ENCODE measurements at places on chromosomes 16 and 17. TPM values are rescaled to one million over a fixed set of nuclear protein-coding genes. Genes with fewer than 3 reads are reported as not detected.

DNA sequence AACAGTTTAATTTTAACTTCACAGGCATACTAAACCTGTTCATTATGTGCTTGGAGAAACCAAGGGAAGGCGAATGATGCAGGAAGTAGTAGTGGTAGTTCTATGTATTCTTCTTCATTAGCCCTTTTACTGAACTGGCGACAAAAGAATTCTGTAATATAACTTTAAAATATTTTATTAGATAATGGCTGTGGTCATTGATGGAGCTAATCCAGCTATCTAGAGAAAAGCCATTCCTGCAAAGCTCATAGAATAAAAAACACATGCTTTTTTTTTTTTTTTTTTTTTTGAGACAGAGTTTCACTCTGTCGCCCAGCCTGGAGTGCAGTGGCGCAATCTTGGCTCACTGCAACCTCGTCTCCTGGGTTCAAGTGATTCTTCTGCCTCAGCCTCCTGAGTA, 23.5 kb downstream of the TANC2 start:
- no peaks in the 10 kb centered on the region for H3K27me3 ChIP-seq
- no peak overlapping the region for H3K4me3 ChIP-seq

DNA sequence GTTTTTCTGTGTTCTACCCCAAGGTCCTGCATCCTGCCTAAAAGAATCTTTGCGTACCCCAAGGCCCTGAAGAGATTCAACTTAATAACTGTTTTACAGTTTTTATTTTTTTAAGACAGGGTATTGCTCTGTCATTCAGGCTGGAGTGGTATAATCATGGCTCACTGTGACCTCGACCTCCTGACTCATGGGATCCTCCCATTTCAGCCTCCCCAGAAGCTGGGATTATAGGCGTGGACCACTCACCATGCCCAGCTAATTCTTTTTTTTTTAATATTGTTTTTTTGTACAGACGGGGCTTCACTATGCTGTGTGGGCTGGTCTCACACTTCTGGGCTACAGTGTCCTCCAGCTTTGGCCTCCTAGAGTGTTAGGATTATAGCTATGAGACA, 9.3 kb upstream of the FAAP100 start:
- H3K36me3 ChIP-seq: peaks cover 3% of the 10 kb centered on the region
- DNase-seq: no peak
- no peak overlapping the region for H3K4me3 ChIP-seq
- H3K27me3 ChIP-seq: no peaks in the 10 kb centered on the region
- no peak overlapping the region for H3K27ac ChIP-seq

- peak overlapping the region; percentile 82 for H3K4me3 ChIP-seq
- peaks cover 9% of the 10 kb centered on the region for H3K36me3 ChIP-seq
- H3K4me1 ChIP-seq: peaks cover 25% of the 10 kb centered on the region
- DNase-seq: no peak
- peak overlapping the region; percentile 100 for H3K27ac ChIP-seq
- no peaks in the 10 kb centered on the region for H3K27me3 ChIP-seq
These were observed 660 bp downstream of the RBBP6 start for GRCh38 chr16:24539850-24540601.

GRCh38 chr16:50273382-50273690, 7.0 kb downstream of the ADCY7 start:
- peak overlapping the region; percentile 88 for H3K27ac ChIP-seq
- H3K4me3 ChIP-seq: peak overlapping the region; percentile 67
- H3K4me1 ChIP-seq: peaks cover 92% of the 10 kb centered on the region
- H3K27me3 ChIP-seq: no peaks in the 10 kb centered on the region
- no peak for DNase-seq
- no peaks in the 10 kb centered on the region for H3K36me3 ChIP-seq

GRCh38 chr16:80046848-80047247, 446.3 kb upstream of the MAF start:
- no peaks in the 10 kb centered on the region for H3K4me1 ChIP-seq
- H3K36me3 ChIP-seq: no peaks in the 10 kb centered on the region
- H3K4me3 ChIP-seq: no peak overlapping the region
- H3K27me3 ChIP-seq: no peaks in the 10 kb centered on the region

DNA sequence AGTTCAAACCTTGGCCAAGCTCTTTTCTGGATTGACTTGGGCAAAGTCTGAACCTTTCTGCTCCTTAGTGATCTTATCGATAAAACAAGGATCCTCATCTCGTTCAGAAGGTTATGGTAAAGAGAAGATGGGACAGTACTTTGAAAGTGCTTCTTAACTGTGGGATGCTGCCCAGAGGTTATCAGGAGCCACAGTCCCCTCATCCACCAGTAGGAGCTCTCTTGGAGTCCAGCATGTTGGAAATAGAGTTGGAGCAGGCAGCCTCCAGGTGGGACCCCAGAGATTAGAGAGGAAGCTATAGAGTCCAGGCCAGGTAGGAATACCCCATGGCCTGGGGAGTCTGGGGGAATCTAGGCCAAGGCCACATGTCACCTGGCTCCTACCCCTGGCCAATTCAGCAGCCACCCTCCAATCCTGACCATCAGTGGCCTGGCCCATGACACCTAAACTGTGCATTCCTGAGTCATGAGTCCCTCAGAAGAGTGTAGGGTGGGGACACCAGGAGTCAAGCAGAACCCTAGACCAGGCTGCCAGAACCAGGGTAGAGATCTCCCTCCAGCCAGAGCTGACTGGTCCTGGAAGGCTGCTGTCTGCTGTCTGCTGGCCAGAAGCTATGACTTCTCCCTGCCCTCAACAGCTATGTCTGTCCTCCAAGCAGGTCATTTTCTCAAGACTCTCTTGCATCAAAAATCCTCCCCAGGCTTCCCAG, 144.3 kb downstream of the AIPL1 start:
- no peaks in the 10 kb centered on the region for H3K36me3 ChIP-seq
- H3K27ac ChIP-seq: no peak overlapping the region
- no peaks in the 10 kb centered on the region for H3K27me3 ChIP-seq
- H3K4me1 ChIP-seq: no peaks in the 10 kb centered on the region

GRCh38 chr17:45950888-45951287, 48.2 kb upstream of the STH start:
- no peak for DNase-seq
- no peak overlapping the region for H3K4me3 ChIP-seq
- H3K27ac ChIP-seq: no peak overlapping the region
- H3K36me3 ChIP-seq: no peaks in the 10 kb centered on the region

DNA sequence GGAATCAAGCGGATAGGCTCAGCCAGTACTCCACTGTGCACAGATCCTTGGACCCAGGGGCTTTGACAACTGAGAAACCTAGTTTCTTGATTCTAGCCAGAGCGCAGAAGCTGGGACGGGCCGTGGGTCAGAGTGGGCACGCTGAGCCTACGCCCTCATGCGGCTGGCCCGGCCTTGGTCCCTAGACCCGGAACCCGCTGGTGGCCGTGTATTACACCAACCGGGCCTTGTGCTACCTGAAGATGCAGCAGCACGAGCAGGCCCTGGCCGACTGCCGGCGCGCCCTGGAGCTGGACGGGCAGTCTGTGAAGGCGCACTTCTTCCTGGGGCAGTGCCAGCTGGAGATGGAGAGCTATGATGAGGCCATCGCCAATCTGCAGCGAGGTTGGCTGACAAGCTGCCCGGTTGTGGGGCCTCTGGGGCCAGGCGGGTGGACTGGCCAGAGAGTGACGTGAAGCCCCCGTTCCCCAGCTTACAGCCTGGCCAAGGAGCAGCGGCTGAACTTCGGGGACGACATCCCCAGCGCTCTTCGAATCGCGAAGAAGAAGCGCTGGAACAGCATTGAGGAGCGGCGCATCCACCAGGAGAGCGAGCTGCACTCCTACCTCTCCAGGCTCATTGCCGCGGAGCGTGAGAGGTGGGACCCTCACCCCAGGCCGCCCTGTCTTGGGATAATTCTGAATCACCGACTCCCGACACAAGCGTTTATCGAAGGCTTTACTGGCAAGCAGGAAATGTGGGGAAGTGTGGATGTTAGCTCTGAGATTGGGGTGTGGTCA, 946 bp downstream of the STUB1 start:
- H3K27me3 ChIP-seq: no peaks in the 10 kb centered on the region
- peak overlapping the region; percentile 71 for H3K4me3 ChIP-seq
- H3K4me1 ChIP-seq: peaks cover 27% of the 10 kb centered on the region
- peak overlapping the region; percentile 79 for H3K27ac ChIP-seq

- H3K4me3 ChIP-seq: no peak overlapping the region
- no peak for DNase-seq
- no peaks in the 10 kb centered on the region for H3K36me3 ChIP-seq
- H3K4me1 ChIP-seq: peaks cover 61% of the 10 kb centered on the region
- H3K27me3 ChIP-seq: no peaks in the 10 kb centered on the region
These were observed 112.2 kb downstream of the PITPNC1 start for GRCh38 chr17:67489273-67489672.

- H3K4me3 ChIP-seq: no peak overlapping the region
- no peaks in the 10 kb centered on the region for H3K36me3 ChIP-seq
- peaks cover 82% of the 10 kb centered on the region for H3K4me1 ChIP-seq
- peak; percentile 65 for DNase-seq
- no peaks in the 10 kb centered on the region for H3K27me3 ChIP-seq
These were observed 16.6 kb downstream of the CD7 start for GRCh38 chr17:82300707-82301270.

- H3K27me3 ChIP-seq: no peaks in the 10 kb centered on the region
- no peak for DNase-seq
- H3K27ac ChIP-seq: no peak overlapping the region
- no peaks in the 10 kb centered on the region for H3K4me1 ChIP-seq
- H3K36me3 ChIP-seq: no peaks in the 10 kb centered on the region
- no peak overlapping the region for H3K4me3 ChIP-seq
These were observed 2.5 kb downstream of the KRT32 start for GRCh38 chr17:41464682-41465081.

DNA sequence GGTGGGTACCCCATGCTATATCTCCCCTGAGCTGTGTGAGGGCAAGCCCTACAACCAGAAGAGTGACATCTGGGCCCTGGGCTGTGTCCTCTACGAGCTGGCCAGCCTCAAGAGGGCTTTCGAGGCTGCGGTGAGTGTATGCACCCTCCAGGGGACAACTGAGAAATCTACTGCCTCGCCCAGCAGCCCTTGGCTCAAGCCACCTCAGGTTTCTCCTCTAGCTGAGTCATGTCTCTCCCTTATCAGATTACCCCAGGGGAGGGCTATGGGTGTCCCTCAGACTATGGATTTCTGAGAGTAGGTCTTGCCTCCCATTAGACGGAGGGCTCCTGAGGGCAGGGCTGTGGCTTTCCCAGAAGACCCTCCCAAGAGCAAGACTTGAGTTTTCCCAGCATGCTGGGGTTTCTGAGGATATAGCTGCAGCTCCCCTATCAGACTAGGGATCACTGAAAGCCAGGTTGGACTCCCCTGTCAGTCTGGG, 6.7 kb downstream of the NEK8 start:
- H3K4me3 ChIP-seq: no peak overlapping the region
- H3K27ac ChIP-seq: no peak overlapping the region
- H3K27me3 ChIP-seq: no peaks in the 10 kb centered on the region
- peaks cover 8% of the 10 kb centered on the region for H3K36me3 ChIP-seq
- H3K4me1 ChIP-seq: peaks cover 5% of the 10 kb centered on the region

DNA sequence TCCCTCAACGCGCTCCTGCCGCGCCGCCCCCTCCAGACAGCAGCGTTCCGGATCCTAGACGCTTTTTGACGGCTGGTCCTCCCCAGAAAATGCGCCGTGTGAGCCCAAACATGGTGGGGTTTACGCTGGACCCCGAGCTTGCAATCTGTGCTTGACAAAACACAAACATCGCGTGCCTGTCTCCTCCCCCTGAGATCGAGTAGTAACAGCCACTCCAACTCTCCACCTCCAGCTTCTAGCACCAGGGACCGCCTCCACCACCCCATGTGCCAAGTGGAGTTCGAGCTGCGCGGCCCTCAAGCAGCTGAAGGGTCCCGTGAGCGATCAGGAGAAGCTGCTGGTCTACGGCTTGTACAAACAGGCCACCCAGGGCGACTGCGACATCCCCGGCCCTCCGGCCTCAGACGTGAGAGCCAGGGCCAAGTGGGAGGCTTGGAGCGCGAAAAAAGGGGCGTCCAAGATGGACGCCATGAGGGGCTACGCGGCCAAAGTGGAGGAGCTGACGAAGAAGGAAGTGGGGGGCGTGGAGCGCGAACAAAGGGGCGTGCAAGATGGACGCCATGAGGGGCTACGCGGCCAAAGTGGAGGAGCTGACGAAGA, 656 bp upstream of the GEMIN4 start:
- H3K27me3 ChIP-seq: no peaks in the 10 kb centered on the region
- peaks cover 6% of the 10 kb centered on the region for H3K36me3 ChIP-seq
- H3K4me1 ChIP-seq: peaks cover 22% of the 10 kb centered on the region

The ENGASE gene
- 210 TPM for total RNA-seq

The KRTAP4-9 gene
- total RNA-seq: not detected

The RNU2-1 gene
- 3,201 TPM for total RNA-seq

All from naive thymus-derived CD4-positive, alpha-beta T cell (primary cell).